Stomach (tissue), 19 donors: ENCODE measurements at places on chromosomes 3 and 15. TPM values are rescaled to one million over a fixed set of nuclear protein-coding genes. Genes with fewer than 3 reads are reported as not detected.

OIP5 gene
- not detected for total RNA-seq

CFAP100 gene
- total RNA-seq, result not detected

DNA sequence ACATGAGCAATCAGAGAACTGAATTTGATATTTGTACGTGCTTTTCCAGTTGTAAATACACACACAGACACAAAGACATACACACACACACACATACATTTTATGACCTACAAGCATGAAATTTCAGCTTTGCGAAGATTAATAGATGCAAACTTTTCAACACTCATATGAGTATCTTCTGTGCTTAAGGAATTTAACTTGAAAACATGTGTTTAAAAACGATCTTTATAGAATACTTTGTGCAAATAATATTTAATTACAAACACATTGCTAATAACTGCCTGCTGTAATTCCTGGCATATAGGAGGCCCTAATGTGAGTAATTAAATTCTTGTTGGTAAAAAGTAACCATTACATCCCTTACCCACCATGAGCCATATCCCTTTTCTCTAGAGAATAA lies 107.7 kb upstream of the PLSCR5 start:
- no peaks in the 10 kb centered on the region for H3K4me1 ChIP-seq
- no peak overlapping the region for H3K4me3 ChIP-seq
- H3K27ac ChIP-seq, result no peak overlapping the region
- DNase-seq, result no peak
- H3K36me3 ChIP-seq, result no peaks in the 10 kb centered on the region
- no peaks in the 10 kb centered on the region for H3K27me3 ChIP-seq

DNA sequence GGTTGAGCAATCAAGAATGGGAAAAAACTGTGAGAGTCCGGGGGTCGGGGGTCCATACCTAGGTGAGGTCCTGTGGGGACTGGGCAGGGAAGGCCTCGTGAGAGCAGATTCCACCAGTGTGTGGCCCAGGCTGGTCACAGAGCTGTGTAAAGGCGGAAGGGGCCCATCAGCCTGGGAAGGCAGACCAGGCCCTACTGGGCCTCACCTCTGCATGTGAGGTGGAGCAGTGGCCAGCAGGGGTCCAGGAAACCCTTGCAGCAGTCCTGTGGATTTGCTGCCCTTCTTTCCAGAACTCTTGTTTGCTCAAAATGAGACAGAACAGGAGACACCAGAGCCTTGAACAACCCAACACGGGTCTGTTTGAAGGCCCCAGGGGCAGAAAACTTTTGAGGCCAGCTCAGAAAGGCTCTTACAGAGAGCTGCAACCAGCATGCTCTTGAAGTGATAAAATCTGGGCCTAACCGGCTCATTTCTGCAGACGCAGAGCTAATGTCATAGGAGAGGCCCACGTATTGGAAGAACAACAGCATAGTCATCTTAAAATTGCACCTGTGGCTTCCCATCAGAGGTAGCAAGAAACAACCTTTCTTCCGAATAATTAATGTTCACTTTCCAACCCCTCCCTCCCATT lies 30.3 kb upstream of the HHATL start:
- no peaks in the 10 kb centered on the region for H3K27me3 ChIP-seq
- H3K4me1 ChIP-seq, result no peaks in the 10 kb centered on the region
- no peak overlapping the region for H3K4me3 ChIP-seq
- no peak overlapping the region for H3K27ac ChIP-seq

DNA sequence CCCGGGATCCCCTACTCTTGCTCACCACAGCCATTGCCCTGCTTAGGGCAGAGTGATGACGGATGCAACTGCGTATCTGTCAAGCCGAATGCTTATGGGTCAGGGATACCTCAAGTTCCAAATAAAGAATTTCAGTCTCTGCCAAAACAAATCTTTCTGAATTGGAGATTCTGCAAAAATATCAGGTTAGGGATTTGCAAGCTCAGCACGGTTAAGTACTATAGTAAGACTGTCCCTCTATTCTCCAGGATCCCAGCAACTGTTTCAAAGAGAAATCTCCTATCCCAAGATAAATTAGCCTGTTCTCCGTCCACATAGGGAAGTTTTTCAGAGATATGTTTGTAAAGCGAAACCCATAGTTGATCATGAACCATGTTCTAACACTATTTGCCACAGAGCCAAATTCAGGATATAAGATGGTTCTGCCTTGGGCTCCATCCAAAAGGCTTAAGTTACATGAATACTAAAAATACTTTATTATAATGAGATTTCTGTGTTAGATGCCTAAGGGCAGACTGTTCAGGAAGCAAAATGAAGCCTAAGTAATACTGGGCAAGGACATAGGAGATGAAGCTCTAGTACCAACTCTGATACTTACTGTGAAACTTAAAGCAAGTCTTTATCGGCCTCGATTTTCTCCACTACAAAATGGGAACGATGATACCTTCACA lies 100.1 kb upstream of the LPP start:
- no peak for DNase-seq
- no peaks in the 10 kb centered on the region for H3K36me3 ChIP-seq
- no peak overlapping the region for H3K4me3 ChIP-seq

DNA sequence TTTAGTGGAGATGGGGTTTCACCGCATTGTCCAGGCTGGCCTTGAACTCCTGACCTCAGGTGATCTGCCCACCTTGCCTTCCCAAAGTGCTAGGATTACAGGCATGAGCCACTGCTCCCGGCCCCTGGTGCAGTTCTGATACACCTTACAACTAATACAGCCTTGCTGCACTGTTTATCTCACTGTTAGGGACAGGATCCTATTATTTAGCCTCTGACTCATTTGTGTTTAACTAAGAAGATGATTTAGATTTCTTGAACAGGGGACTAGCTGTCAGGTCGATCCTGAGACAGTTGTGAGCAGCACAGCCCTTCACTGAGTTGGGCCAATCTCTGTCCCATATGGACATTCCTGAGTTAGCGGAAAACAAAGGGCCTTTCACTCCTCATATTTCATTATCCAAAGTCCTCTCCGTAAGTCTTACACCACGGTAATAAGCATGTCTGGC lies 19.2 kb downstream of the GYG1 start:
- peak overlapping the region; percentile 33 for H3K27ac ChIP-seq
- H3K27me3 ChIP-seq, result no peaks in the 10 kb centered on the region
- DNase-seq, result no peak
- H3K36me3 ChIP-seq, result peaks cover 90% of the 10 kb centered on the region
- H3K4me3 ChIP-seq, result no peak overlapping the region
- peaks cover 19% of the 10 kb centered on the region for H3K4me1 ChIP-seq

- no peak for DNase-seq
- H3K36me3 ChIP-seq, result no peaks in the 10 kb centered on the region
- no peaks in the 10 kb centered on the region for H3K27me3 ChIP-seq
Measured at GRCh38 chr3:14214764-14215163, 36.1 kb downstream of the LSM3 start.

VGLL3 gene
- total RNA-seq, result 23.7 TPM

- no peaks in the 10 kb centered on the region for H3K4me1 ChIP-seq
- H3K27ac ChIP-seq, result no peak overlapping the region
- no peak overlapping the region for H3K4me3 ChIP-seq
- no peaks in the 10 kb centered on the region for H3K27me3 ChIP-seq
Measured at GRCh38 chr15:83708328-83708727, 54.4 kb downstream of the ADAMTSL3 start.

DNA sequence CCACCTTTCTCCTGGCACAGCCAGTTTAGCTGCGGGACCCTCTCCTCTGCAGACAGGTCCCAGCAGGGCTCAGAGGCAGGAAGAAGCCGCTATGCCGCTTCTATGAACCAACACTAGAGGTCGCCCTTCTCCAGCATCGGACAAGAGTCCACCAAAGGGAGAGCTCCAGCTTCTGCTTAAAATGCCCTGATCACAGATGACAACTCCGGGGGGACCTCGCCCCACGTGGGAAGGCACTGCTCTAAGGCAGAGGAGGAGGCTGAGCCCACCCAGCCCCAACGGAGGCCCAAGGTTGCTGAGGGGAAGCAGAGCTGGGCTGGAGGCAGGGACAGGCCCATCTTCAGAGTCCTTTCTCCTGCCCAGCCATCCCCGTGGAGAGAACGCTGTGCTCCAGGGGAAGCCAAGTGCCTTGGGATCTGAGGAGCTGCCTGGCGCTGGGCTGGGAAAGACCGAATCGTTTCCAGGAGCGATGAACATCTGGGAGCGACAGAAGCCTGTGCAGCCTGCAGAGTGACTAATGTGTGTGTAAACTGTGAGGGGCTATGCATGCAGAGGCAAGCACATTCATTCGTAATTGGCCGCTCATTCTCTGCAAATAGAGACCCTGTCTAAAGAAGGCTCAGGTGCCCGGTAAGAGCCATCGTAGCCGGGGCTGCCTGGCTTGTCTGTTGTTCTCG lies 43.5 kb upstream of the BDH1 start:
- H3K4me3 ChIP-seq, result no peak overlapping the region
- no peaks in the 10 kb centered on the region for H3K27me3 ChIP-seq
- H3K4me1 ChIP-seq, result peaks cover 9% of the 10 kb centered on the region
- peak; percentile 92 for DNase-seq
- no peak overlapping the region for H3K27ac ChIP-seq
- H3K36me3 ChIP-seq, result no peaks in the 10 kb centered on the region

C15orf62 gene
- not detected for total RNA-seq

ANAPC13 gene
- total RNA-seq, result 31.2 TPM

DNA sequence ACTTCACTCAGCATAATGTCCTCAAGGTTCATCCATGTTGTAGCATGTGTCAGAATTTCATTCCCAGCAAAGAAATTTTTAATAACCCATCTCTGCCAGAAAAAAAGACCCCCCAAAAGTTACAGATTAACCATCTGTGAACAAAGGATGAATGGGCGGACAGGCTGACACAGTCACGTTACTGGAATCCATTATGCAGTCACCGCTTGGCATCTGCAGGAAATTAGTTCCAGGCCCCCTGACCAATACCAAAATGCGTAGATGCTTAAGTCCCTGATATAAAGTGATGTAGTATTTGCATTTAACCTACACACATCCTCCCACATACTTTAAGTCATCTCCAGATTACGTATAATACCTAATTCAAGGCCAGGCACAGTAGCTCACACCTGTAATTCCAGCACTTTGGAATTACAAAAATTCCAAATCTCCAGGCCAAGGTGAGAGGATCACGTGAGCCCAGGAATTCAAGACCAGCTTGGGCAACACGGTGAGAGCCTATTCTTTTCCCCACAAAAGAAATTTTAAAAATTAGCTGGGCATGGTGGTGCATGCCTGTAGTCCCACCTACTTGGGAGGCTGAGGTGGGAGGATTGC lies 1.5 kb upstream of the SLC12A8 start:
- H3K36me3 ChIP-seq, result no peaks in the 10 kb centered on the region
- H3K4me1 ChIP-seq, result peaks cover 21% of the 10 kb centered on the region
- peaks cover 4% of the 10 kb centered on the region for H3K27me3 ChIP-seq
- H3K27ac ChIP-seq, result no peak overlapping the region
- H3K4me3 ChIP-seq, result no peak overlapping the region

DNA sequence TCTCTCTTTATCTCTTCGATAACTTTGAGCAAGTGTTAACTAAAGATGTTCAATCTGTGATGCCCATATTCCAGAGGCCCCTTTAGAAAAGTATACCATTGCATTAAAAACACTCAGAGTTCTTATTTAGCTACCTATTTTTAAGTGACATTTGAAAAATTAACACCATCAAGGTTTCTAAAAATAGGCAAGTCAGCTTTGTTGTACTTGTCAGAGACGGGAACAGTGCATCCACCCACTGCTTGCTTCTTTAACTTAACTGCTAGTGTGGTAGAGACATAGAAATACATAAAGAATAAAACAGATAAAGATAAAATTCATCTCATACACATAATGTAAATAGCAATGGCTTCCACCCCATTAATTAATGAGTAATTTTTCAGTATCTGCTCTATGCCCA lies 66.0 kb downstream of the IGSF11 start:
- H3K4me3 ChIP-seq, result no peak overlapping the region
- no peaks in the 10 kb centered on the region for H3K27me3 ChIP-seq
- no peak for DNase-seq
- H3K4me1 ChIP-seq, result no peaks in the 10 kb centered on the region
- no peak overlapping the region for H3K27ac ChIP-seq

DNA sequence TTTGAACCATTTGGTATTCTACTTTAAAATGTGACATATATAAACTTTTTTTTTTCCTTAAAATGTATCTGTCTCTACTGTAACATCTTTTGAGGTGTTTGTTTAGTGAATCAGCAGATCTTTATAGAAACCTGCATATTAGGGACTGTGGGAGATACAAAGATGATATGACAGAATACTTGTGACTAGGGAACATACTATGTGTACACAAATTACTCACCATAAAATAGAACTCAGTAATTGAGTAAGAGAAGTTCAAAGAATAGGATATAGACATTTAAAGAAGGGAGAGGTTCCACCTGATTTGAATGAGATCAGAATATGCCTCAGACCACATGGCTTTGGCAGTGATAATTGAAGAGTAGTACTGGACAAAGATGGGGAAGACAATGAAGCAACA lies 47.9 kb downstream of the ATP2C1 start:
- H3K4me3 ChIP-seq, result no peak overlapping the region
- H3K27me3 ChIP-seq, result no peaks in the 10 kb centered on the region
- no peak for DNase-seq
- H3K36me3 ChIP-seq, result peaks cover 8% of the 10 kb centered on the region

- H3K27ac ChIP-seq, result no peak overlapping the region
- H3K4me3 ChIP-seq, result no peak overlapping the region
- DNase-seq, result no peak
- H3K36me3 ChIP-seq, result no peaks in the 10 kb centered on the region
- H3K27me3 ChIP-seq, result no peaks in the 10 kb centered on the region
- no peaks in the 10 kb centered on the region for H3K4me1 ChIP-seq
Measured at GRCh38 chr3:40497288-40497687, 8.6 kb upstream of the ZNF620 start.

GRCh38 chr3:198079771-198080520 lies 119.9 kb downstream of the LMLN start:
- H3K27ac ChIP-seq, result peak overlapping the region; percentile 6
- H3K4me3 ChIP-seq, result peak overlapping the region; percentile 56
- no peak for DNase-seq
- peaks cover 96% of the 10 kb centered on the region for H3K27me3 ChIP-seq

GRCh38 chr3:188844096-188844495 lies 327.7 kb upstream of the TPRG1 start:
- no peak overlapping the region for H3K27ac ChIP-seq
- no peak overlapping the region for H3K4me3 ChIP-seq
- peaks cover 26% of the 10 kb centered on the region for H3K4me1 ChIP-seq

ATG3 gene
- 25.7 TPM for total RNA-seq

DNA sequence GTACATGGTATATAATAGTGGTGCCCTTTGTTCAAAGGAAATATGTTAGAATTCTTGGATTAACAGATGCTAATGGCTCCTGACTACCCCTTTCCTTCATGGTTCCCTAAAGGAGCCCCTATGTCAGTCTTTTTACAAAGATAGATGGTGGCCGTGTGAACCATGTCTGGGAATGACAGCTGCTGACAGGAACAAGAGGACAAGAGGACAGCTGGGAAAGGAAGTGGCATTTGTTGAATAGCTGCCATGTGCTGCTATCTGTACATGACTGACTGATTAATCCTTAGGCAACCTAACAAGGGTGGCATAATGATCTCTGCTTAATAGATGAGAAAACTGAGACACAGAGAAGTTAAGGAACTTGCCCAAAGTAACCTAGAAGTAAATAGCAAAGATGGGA lies 321.7 kb downstream of the ZNF621 start:
- no peak for DNase-seq
- no peak overlapping the region for H3K4me3 ChIP-seq
